T-helper 9 cell (primary cell): ENCODE measurements at places on chromosomes 2 and 18.

DNA sequence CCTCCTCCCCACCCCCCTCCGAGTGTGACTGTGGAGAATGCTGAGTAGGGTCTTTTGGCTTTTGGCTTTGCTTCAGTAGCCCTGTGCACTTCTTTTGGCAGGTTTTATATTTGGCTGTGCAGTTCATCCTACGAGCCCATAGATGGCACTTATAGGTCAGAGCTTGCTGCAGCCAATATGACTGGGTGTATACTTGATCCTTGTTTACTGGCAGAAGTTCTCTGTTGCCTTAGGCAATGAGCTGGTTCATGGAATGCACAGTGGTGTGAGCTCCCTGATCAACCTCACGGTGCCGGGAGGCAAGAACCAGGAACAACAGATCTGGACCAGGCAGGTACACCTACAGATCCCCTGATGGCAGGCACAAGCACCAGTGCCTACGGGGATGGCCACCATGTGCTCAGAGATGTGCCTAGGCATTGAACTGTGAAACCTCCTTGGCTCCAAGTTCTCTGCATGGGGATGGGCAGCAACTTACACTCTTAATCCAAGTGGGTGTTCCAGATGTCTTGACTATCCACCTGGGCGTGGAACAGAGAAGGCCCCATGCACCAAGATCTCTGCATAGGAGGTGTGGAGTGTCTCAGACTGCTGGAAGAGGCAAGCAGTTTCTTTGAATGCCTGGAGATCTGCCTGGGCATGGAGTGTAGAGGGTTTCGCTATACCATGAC is 190.4 kb downstream of the KIAA1328 start:
- DNase-seq = no peak

GRCh38 chr18:11089931-11090715 is 59.2 kb downstream of the PIEZO2 start:
- DNase-seq = no peak

- DNase-seq = no peak
Observed at GRCh38 chr2:8015848-8016600, 665.8 kb upstream of the ID2 start.

DNA sequence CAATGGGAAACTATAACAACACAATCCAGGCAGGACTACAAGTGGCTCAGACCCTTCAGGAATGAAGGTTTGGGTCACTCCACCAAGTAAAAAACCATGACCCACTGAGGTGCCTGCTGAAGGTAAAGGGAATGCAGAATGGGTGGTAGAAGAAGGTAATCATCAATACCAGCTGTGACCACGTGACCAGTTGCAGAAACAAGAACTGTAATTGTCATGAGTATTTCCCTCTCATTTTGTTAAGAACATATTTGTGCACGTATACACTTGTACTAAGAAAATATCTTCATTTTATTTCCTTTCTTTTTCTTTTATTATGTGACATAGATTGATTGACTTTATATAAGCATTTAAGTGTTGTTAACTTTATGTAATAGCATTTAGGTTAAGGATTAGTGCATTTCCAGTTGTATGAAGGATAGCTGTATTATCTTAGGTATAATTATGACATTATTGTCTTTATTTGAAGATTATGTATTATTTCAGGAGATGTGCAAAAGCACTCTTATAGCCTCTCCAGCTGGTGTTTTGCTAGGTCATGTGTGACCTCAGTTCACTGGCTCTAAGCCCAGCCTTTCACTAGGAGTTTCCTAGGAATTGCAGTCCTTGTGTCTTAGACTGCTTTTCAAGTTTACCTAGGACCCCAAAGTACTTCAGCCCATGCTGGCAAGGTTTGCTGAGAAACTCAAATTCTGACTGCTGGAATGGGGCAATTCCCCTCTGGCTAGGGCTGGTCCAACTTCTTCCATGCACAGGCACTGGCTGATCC is 125.7 kb upstream of the DPP10 start:
- no peak for DNase-seq

DNA sequence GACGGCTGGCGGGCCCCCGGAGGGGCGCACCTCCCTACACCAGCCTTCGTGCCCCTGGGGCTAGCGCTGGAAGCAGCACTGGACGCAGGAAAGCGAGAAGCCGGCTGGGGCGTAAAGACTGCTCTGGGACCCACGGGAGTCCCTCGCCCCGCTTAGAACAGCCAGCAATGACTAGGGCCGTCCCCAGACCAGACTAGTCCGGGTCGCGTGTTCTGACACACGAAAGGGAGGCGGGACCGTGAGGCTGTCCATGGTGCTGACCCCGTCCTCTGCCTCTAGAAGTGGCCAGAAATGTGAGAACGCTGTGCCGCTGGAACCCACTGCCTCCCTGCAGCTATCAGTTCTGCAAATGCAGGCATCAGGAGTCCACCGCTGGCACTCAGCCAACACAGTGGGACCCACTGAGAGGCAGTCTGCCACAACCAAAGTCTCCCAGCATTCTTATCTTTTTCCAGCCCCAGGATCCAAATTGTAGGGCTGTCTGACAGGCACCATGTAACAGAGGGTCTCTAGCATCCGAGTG is at the start of gene UCN:
TSS of gene UCN (minus strand) at position 87 of the 523 bp plus-strand sequence. CDS start 550 bp downstream, outside the sequence.
- no peak for DNase-seq

DNA sequence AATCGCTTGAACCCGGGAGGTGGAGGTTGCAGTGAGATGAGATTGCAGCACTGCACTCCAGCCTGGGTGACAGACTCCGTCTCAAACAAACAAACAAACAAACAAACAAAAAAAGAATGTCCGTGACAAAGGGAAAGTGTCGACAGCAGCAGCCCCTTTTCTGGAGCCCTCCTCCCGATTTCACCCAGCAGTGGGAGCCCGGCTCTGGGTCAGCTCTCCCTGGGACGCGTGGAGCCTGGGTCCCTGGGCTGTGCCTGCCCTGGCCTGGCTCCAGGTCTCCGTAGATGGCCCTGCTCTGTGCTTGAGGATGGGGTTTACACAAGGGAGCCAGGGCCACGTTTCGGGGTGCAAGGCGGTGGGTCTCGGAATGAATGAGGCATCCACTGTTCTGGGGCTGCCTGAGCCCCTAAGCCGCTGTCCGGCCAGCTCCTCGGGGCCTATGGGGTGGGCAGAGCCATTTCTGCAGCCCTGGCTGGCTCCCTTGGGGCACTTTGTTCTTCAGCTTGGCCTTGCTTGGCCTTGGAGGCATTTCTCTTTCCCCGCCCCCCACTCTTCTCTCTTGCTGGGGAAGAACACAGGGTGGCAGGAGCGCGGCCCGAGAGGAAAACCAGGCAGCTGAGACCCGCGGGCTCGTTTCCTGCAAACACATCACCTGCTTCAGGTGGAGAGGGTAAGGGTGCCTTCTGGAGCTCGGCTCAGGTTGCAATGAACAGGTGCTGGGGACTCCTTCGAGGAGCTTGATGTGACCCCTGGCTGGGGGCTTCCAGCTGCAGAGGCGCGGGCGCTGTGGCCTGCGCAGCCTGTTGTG is 29.1 kb downstream of the RTP5 start:
- DNase-seq = no peak

DNA sequence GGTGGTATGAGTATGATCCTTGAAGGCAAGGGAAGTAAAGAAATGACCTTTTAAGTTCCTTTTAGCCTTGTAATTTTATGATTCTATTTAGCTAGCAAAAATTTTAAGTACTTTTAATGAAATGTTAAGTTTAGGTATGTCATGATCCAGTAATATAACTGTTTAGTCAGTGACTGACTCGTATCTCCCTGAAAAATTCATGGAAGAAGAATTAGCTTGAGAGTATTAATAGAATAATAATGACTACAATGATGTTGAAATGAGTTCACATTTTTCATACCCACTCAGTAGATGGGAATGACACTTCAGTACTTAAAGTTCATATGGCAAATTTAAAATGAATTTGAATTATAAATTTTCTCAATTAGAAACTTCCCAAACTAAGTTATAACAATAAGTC is 14.6 kb downstream of the RAB3GAP1 start:
- no peak for DNase-seq

GRCh38 chr2:104539649-104540048 is 314.3 kb upstream of the POU3F3 start:
- DNase-seq = no peak

DNA sequence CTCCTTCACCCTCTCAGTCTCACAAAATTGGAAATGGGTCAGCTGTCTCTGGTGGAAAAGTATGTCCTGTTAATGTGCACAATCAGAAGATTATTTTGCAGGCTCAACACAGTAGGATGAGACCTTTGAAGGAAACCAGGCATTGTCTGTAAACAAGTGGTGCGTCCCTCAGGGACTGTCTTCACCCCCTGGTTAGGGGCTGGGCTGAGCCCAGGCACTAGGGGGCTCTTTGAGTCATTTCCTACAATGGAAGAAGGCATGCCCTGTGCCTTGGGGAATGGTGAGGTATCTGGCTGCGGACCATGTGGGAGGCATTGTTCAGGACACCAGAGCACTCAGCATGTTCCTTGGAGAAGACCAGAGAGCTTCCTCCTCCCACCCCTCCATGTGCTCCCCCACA is 26.8 kb downstream of the PKDCC start:
- no peak for DNase-seq

DNA sequence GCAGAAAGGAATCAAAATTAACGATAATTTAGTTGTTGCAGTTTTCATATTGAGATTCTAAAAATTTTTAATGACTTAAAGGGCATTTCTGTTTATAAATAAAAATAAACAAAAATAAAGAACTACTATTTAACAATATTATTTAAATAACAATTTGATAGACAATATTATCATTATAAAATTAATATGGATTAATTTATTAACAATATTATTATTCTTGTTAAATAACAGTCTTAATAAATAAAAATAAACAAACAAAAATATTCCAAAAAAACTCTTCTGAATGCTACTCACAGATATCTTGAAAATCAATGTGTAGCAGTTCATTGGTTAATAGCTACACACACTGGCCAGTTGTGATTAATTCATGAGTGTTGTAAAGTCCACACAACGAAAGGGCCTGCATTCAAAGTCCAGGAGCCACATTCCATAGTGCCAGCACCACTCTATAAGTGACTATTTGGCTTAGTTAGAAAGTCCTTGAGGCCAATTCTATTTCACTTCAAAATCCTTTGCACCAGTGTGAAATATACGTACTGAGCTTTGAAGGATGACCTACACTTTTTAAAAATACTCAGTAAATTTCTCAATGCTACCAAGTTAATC is 117.1 kb downstream of the ZNF521 start:
- no peak for DNase-seq

GRCh38 chr18:44900627-44901026 is 219.9 kb downstream of the SETBP1 start:
- no peak for DNase-seq

DNA sequence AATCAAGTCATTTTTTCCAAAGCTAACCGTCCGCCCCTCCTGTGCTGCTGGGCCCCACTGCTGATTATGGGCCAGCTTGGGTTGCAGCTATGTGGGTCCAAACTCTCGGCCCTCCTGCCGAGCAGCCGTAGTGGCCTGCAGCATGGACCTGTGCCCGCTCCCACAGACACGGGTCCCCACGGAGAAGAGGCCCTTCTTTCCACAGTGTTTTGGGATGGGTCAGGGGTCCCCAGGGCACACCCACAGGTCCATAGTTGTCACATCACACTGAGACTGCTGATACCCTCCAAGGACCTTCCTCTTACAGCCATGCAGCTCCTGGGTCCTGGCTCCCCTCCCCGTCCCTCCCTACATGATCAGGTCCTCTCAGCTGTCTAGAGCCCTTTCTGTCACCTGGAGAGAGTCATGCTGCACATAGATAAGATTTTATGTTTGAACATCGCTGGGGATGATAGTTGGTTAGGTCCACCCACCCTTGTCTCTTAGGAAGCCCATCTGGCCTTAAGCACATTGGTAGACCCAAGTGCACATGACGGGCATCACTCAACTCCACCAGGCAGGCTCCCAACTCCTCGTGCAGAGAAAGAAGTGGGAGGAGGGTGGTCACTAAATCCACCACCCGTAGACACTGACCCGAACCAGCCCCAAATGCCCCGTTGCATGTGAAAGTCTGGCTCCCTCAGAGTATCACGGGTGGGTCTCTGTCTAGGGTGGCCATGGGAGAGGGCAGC is 17.5 kb downstream of the GPR55 start:
- DNase-seq = no peak

DNA sequence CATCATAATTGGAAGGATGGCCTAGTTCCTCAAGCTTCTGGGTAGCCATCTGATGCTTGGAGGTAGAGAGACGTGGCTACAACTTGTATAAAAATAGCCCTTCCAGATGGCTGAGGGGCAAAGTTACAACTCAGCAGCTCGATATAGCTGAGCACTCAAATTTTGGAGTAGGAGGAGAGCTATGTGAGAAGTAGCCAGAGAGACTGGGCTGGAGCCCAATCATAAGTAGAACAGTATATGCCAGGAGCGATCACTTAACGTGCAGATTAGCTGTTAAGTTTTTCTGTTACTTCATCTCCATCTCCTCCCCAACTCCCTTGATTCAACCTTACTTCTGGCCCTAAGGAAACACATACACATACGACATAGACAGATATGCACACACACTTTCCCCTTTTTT is 28.8 kb downstream of the CNRIP1 start:
- DNase-seq = no peak

GRCh38 chr2:190105554-190105953 is 43.0 kb upstream of the MSTN start:
- no peak for DNase-seq

- no peak for DNase-seq
Observed at GRCh38 chr2:70979180-70979488, 704 bp downstream of the ANKRD53 start.

DNA sequence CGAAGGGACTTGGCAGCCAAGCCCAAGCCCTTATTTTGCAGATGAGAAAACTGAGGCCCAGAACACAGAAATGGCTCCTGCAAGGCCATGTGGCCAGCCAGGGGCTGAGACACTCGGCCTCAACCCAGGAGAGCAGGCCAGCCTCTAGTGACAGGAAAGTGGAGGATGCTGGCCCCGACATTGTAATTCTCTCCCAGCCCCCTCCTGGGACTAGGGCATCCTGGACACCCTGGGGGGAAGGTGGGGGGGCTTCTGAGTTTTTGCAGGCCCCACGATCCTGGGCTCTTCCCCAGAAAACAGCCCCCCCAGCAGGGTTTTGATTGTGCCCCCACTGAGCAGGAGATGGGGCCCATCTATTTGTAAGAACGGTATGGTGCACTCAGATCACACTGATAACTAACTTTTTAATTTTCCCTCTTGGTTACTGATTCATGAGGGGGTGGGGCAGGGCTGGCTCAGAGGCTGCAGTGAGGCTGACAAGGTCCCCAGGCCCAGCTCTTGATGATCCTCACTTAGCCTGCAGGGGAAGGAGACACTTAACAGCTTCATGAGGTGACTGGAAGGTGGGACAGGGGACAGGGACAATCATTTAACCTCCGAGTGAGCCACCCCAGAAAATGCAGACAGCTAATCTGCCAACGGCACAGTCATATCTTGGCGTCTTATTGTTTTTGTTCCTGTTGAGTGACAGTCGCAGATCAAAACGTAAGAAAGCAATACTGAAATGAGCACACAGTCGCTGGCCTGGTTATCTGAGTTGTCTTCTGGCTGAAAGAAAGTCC is 18.9 kb downstream of the SMAD7 start:
- DNase-seq = no peak
